HL-60 (cell line): ENCODE measurements at places on chromosomes 7 and 10.

DNA sequence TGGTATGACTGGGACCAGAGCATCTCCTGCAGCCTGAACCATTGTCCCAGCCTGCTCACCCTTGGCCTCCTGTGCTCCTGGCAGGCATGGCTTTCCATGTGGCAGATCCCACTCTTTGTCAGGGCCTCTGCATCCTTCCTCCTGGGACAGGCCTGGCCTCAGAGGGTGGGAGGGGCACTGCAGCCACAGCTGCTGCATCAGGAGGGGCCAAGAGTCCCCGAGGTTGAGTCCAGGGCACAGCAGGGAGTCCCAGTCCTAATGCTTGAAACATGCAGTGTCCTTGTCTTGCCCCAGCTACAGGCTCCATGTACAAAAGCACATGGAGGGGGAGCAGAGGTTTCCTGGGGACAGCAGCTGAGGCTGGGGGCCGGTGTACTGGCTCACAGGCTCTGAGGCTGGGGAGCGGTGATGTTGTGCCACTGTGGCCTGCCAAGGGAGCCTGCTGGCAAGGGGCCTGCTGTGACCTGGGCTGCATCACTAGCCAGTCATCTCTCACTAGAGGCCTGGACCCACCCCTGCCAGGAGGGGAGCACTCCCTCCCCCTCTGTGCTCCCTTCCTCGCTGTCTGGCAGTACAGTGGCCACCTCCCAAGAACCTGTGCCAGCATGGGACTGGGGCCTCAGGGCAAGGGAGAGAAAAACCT lies 144.8 kb downstream of the ZNF248 start:
- no peak for DNase-seq

GRCh38 chr7:159023746-159024145 lies 120.9 kb downstream of the VIPR2 start:
- DNase-seq, result no peak

- DNase-seq, result peak; percentile 34
These were observed 186.4 kb downstream of the PDE1C start for GRCh38 chr7:31883761-31884164.

DNA sequence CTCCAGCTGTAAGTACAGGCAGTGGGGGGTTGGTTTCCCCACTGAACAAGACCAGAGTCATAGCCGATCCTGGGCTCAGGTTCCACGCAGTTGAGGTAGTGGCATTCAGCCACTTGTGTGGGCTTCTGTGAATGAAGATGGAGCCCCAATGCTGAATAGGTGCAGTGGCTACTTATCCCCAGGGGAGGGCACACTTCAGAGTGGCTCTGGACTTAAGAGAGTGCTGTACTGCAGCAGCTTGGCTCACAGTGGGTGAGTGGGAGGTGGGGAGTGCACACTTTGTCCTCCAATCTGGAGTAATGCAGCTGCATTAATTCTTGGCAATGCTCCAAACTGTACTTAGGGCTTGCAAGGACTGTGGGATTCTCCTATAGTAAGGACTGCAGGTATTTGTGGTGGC lies 81.9 kb downstream of the BUB3 start:
- DNase-seq, result no peak

DNA sequence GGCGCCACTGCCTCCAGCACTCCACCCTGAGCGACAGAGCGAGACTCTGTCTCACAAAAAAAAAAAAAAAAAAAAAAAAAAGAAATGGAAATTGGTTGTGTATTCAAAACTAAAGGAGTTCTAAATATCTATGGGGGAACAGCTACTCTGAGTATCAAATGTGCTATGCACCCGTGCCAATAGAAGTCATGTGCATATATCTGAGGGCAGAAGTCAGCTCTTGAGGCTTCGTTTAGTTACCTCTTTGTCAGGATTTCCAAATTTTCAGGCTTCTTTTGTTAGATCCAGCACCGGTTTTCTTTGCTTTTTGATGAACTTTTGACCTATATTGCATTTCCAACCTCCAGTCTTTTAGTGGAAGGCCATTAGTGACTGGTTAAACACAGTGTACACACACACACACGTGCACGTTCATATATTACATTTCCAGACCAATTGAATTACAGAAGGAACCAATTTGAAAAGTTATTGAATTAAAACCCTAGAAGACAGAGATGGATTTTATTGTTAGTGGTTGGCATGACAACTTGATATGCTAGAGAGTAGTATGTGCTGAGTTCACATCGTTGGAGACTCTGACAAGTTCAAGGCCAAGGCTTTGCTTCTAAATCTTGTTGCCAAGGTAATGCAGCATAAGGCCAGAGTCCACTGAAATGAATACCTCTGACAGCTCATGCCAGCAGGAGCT lies 33.1 kb upstream of the ADD3 start:
- no peak for DNase-seq

GRCh38 chr7:148436571-148436970 lies 154.0 kb upstream of the C7orf33 start:
- DNase-seq, result no peak

GRCh38 chr10:72691470-72691862 lies 477 bp upstream of the MCU start:
- no peak for DNase-seq

DNA sequence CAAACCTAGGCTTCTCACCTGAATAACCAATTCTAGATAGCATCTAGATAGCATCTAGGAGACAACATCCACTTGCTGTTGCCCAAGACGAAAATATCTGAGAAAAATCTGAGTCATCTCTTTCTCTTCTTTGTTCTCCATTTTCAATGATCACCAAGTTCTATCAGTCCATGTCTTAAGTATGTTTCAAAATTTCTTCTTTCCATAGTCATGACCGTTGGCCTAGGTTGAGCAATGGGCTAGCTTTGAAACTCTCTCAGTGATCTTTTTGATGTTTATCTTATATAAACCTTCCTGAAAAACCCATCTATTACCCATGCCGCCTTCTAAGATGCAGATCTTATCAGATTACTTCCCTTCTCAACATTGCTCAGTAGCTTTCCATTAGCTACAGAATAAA lies 23.4 kb upstream of the CASD1 start:
- DNase-seq, result peak; percentile 11

- DNase-seq, result no peak
These were observed 803 bp downstream of the RAPGEF5 start for GRCh38 chr7:22356010-22356691.

GRCh38 chr7:32381024-32381601 lies 109.1 kb downstream of the LSM5 start:
- no peak for DNase-seq

DNA sequence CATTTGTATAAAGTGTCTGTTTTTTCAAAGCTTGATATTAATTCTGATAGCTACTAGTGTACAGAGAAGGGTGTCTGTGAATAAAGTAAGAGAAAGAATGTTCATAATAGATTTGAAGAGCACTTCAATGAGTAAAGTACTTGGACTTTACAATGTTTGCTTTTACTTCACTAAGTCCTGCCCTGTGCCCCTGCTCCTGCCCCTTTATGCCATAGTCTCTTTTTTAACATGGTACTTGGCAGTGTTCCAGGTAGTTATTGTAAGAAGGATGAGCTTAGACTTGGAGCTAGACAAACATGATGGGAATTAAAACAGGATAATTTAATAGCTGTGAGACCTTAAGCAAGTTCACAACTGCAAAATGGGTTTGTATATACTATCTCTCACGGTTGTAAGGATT lies 41.0 kb downstream of the ZEB1 start:
- no peak for DNase-seq

GRCh38 chr10:132915411-132915810 lies 27.0 kb downstream of the CFAP46 start:
- DNase-seq, result no peak

GRCh38 chr7:41698726-41699125 lies 4.2 kb downstream of the INHBA start:
- no peak for DNase-seq

- peak; percentile 40 for DNase-seq
These were observed 10.7 kb downstream of the AMZ1 start for GRCh38 chr7:2698581-2699288.

GRCh38 chr7:113918946-113919345 lies at the start of gene PPP1R3A:
Gene PPP1R3A (minus strand): TSS chr7:113919009. CDS start chr7:113918996, 13 bp downstream.
- no peak for DNase-seq

GRCh38 chr10:17066807-17067206 lies 62.8 kb downstream of the CUBN start:
- no peak for DNase-seq

DNA sequence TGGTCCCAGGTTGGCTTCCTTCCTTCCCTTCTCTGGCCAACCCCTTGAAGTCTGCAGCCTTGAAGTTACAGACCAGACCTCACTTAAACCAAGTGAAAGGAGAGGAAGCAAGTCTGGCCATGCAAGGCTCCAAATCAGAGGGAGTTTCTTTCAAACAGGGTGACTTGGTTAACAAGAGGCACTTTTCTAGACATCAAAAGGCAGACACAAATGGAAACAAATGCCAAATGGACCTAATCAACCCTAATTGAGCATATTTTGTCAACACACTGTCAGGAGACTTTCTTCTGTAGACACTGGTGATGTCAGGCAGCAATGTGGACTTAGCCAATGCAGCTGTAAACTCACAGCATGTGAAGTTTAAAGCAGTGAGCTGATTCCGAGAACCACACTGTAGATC lies 282.7 kb upstream of the FZD8 start:
- DNase-seq, result no peak

- DNase-seq, result no peak
These were observed 2.2 kb downstream of the FGFR2 start for GRCh38 chr10:121595806-121596688.

DNA sequence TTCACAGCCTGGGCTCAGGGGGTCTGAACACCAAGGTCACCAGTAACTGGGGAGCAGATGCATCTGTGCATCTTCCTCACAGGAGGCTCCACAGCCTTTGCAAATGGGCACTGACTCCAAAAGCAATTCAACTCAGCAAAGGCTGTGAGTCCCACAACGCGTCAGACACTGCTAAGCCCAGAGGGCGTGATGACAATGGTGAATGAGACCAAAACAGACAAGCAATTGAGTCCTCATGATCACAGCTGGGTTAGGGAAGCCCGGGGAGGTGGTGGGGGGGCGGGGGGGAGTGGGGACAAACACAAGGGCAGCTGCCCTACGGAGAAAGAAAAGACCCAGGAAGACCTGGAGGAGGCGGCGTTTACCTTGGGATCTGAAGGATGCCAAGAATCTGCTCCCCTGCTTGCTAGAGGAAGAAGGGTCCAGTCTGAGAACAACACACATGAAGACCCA lies 61.6 kb upstream of the RNF32 start:
- no peak for DNase-seq

DNA sequence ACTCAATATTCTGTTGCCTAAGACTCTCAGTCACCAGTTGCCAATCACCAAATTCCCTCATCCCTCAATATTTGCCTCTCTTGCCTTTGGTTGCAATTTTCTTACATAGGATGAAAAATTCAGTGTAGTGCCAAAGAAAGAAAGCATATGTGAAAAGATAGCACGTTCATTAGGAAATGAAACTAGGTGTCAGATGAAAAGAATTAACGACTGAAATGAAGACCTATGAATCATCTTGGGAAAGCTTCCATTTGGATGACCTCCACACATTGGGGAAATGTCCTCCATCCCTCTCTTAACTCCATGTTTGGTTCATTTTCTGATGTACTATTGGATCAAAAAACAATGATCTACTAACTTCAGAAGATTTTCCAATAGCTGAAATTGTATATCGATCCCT lies 145.1 kb upstream of the MEOX2 start:
- no peak for DNase-seq

DNA sequence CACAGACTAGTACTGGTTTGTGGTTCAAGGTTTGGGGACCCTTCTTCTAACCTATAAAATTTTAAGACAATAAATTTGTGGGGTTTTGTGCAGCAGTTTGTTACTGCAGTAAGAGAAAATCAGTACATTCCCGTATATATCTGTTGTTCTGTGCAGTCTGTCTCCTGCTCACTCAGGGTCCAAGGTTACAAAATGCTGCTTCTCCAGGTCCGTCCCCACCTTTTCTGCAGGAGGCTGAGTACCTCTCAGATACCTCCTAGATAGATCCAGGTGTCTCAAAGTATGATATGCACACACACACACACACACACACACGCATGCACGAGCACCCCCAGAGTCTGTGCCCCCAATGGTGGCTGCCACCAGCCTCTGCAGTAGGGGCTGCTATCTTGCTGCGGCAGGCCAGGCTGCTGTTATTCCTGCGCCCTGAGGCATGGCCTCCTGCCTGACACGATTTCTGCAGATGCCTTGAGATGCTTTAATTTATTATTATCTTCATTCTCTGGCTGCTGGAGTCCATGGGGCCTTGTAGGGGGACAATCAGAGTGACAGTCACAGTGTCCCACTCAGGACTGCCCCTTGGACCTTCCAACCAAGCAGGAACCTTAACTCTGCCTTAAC lies 25.2 kb upstream of the ASL start:
- DNase-seq, result no peak

DNA sequence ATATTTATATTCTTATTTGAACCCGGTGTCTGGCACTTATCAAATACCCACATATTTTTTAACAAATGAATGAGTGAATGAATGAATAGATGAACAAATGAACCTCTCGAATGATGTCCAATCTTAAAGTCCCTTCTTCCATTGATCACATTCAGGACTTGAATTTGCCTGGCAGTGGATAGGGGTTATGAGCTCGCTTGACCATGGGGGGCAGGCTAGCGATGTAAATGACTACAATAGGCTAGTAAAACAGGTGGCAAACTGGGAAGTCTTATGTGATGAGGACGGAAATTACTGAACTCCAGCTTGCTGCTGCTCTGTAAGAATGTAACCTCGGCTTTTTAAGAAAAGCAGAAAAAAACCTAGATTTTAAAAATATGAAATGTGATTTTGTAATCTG lies 247.7 kb upstream of the DKK1 start:
- DNase-seq, result no peak

GRCh38 chr10:92756201-92757065 lies 66.7 kb downstream of the HHEX start:
- peak; percentile 45 for DNase-seq

DNA sequence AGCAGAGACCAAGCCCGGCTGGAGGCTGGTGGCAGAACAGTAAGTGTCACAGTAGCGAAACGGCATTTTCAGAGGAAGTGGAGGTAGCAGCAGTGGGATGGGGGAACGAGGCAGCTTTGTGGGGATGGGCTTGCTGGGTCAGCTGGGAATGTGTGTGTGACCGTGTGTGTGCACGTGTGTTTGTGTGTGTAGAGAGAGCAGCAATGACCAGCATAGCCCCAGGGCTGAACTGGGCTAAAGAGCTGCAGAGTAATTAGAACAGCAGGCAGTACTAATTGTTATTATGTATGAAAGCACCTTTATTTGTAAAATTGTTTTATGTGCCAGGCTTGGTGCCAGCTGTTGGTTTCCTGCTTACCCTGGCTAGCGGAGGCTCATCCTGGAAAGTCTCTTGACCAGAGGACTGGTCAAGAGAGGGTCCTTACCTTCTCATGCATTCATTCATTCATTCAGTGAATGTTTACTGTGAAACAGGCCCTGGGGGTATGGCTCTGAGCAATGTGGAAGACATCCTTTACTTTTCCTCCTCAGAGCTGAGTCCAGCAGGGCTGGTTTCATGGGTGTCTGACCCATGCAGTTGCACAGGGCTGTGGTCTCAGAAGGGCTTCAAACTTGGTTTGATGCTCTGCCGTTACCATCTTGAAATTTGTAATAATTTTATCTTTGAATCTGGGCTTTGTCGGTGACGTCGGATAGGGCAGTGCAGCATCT lies 184.6 kb downstream of the SEC23IP start:
- no peak for DNase-seq

DNA sequence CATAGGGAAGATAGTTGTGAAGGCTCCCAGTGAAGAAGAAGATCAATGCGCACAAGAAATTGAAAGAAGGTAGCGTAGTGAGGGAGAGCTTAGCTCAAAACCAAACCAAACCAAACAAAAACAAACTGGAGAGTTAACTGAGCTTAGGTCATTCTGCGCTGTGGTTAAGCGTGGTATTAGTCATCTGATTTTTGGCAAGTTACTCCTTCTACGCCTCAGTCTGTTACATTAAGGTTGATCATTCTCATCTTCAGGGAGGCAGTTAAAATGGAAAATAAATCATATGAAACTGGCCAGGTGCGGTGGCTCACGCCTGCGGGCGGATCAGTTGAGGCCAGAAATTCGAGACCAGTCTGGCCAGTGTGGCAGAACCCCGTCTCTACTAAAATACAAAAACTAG lies 259.7 kb downstream of the EXOC4 start:
- no peak for DNase-seq
